ENCODE measurements at places on chromosomes 12 and 14. TPM values are rescaled to one million over a fixed set of nuclear protein-coding genes. Genes with fewer than 3 reads are reported as not detected.

DNA sequence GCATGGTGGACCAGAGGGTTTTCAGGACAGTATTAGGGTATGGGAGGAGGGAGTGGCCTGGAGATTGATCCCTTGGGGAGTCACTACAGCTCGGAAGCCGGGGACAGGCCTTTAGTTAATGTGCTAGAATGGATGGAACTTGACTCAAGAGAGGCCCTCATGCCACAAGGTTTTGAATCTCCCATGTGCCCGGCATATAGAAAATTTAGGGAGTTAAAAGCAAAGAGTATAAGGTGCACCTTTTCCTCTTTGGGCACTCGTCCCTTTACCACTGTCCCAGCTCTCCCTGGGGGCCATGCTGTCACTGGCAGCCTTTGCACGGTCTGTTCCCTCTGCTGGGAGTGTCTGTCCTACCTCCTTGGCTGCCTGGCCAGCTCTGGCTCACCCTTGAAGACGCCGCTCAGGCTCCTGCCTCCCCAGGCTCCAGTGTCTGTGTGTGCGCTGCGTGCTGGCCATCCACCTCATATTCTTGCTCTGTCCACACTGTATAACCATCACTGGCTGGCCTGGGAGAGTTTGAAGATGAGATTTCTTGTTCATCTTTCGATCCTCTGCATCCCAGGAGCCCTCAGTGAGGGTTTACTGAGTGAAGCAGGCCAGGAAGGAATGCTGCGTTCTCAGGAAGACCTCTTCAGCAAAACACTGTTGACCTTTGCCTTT lies 161.3 kb downstream of the ZFP36L1 start:
- no peaks in the 10 kb centered on the region for H3K27me3 ChIP-seq
- H3K36me3 ChIP-seq = no peaks in the 10 kb centered on the region
- no peak overlapping the region for H3K27ac ChIP-seq

- H3K36me3 ChIP-seq = no peaks in the 10 kb centered on the region
- H3K27me3 ChIP-seq = no peaks in the 10 kb centered on the region
- no peak overlapping the region for H3K4me3 ChIP-seq
- no peaks in the 10 kb centered on the region for H3K4me1 ChIP-seq
- DNase-seq = no peak
- no peak overlapping the region for H3K27ac ChIP-seq
These were observed 477.5 kb downstream of the RAD51B start for GRCh38 chr14:68297039-68297438.

DNA sequence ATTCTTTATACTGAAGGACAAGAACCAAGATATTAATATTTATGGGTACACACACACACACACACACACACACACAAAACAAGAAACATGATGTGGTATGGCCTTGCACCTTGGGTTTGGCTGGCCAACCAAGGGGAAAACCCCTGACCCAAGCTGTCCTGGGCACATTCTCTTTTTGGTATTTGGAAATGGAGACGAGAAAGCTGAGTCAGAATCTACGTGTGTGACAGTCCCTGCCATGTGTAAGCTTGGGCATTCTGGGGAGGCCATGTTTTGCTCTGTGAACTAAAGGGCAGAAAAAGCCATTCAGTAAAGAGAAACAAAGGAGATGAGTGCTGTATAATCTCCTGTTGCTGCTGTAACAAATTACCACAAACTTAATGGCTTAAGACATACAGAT lies 35.6 kb downstream of the PTGER2 start:
- peak overlapping the region; percentile 72 for H3K27ac ChIP-seq
- H3K4me1 ChIP-seq = peaks cover 55% of the 10 kb centered on the region
- H3K27me3 ChIP-seq = no peaks in the 10 kb centered on the region
- H3K4me3 ChIP-seq = no peak overlapping the region
- peak; percentile 14 for DNase-seq
- H3K36me3 ChIP-seq = no peaks in the 10 kb centered on the region

MEG3 gene
- total RNA-seq = 39.1 TPM

DNA sequence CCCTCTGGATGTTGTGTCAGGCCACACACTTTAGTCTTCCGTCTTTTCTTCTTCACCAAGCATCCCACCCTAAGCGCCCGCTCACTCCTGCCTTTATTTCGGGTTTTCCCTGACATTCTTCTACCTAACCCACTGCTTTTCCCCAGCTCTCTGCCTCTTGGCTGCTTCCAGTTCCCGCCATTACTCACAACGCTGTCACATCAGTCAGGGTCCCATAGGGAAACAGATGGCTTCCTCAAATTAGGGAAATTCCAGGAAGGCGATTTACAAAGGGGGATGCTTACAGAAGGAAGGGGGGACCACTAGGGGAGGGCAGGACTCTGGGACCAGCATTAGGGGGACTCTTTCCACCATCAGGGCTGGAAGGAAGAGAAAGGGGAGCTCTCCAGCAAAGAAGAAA lies 9.2 kb upstream of the PPP1R13B start:
- no peak overlapping the region for H3K4me3 ChIP-seq
- H3K4me1 ChIP-seq = no peaks in the 10 kb centered on the region
- no peaks in the 10 kb centered on the region for H3K36me3 ChIP-seq
- H3K27me3 ChIP-seq = no peaks in the 10 kb centered on the region
- H3K27ac ChIP-seq = no peak overlapping the region

DNA sequence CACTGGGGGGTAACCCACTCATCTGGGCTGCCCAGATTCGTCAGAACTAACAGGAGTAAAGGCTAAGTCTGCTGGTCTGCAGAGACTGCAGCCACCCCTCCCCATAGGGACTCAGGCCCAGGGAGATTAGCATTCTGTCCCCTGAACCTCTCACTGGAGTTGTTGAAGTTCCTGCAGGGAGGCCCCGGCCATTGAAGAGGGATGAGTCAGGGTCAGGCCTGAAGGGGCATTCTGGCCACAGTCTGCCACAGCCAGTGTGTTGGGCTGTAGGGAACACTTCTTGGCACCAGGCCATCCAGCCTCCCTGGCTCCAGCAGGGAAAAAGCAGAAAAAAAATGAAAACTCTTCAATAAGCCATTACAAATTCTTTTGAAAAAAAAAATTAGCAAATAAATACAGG lies 35.3 kb downstream of the KLRK1 start:
- H3K4me1 ChIP-seq = peaks cover 11% of the 10 kb centered on the region
- H3K27me3 ChIP-seq = no peaks in the 10 kb centered on the region
- peak; percentile 89 for DNase-seq
- H3K4me3 ChIP-seq = no peak overlapping the region
- no peaks in the 10 kb centered on the region for H3K36me3 ChIP-seq

- no peak overlapping the region for H3K4me3 ChIP-seq
- no peak overlapping the region for H3K27ac ChIP-seq
- DNase-seq = no peak
- H3K36me3 ChIP-seq = no peaks in the 10 kb centered on the region
- H3K27me3 ChIP-seq = no peaks in the 10 kb centered on the region
These were observed 170.9 kb upstream of the BMP4 start for GRCh38 chr14:54127526-54127925.

GRCh38 chr12:14928931-14929330 lies 9.4 kb downstream of the ERP27 start:
- no peaks in the 10 kb centered on the region for H3K36me3 ChIP-seq
- peaks cover 19% of the 10 kb centered on the region for H3K4me1 ChIP-seq
- H3K4me3 ChIP-seq = no peak overlapping the region
- no peak overlapping the region for H3K27ac ChIP-seq
- no peaks in the 10 kb centered on the region for H3K27me3 ChIP-seq

- no peaks in the 10 kb centered on the region for H3K36me3 ChIP-seq
- no peak overlapping the region for H3K4me3 ChIP-seq
- peaks cover 53% of the 10 kb centered on the region for H3K27me3 ChIP-seq
- DNase-seq = no peak
- H3K27ac ChIP-seq = no peak overlapping the region
These were observed 2.3 kb downstream of the TTC9 start for GRCh38 chr14:70643967-70644366.

GRCh38 chr14:40955131-40955505 lies 651.6 kb upstream of the LRFN5 start:
- no peaks in the 10 kb centered on the region for H3K36me3 ChIP-seq
- no peaks in the 10 kb centered on the region for H3K27me3 ChIP-seq
- no peak overlapping the region for H3K27ac ChIP-seq
- DNase-seq = no peak
- no peak overlapping the region for H3K4me3 ChIP-seq
- no peaks in the 10 kb centered on the region for H3K4me1 ChIP-seq

- no peaks in the 10 kb centered on the region for H3K36me3 ChIP-seq
- peak overlapping the region; percentile 80 for H3K27ac ChIP-seq
- H3K4me1 ChIP-seq = peaks cover 97% of the 10 kb centered on the region
- H3K27me3 ChIP-seq = no peaks in the 10 kb centered on the region
- peak; percentile 82 for DNase-seq
These were observed 125.3 kb upstream of the HIF1A start for GRCh38 chr14:61569812-61570548.

MYH6 gene
- total RNA-seq = not detected

SYCP3 gene
- not detected for total RNA-seq

DNA sequence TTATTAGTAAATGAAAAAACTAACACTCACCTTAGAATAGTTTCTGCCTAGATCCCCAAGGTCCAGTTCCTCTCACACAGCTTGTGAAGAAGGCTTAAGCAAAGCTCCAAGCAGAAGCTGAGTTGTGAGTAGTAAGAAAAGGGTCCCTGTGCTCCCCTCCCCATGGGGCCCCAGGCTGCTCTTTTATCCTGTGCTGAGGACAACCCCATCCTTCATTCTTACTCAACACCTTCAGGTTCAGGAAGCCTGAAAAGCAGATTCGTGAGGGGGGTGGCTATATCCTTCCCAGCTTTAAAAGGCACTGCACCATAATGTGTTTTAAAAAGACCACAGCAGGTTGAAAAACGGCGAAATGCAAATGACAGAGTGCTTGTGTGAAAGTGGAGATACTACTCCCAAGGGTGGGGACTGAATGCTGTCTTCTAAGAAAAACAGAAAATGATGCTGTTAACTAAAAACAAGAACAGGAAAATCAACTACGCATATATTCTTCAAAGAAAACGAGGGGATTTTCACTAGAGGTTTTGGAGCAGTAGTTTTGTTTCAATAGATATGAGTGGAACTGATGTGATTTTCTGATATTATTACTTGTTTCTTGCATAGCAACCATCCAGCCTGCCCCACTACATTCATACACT lies 182.7 kb downstream of the KTN1 start:
- no peak overlapping the region for H3K27ac ChIP-seq
- H3K36me3 ChIP-seq = no peaks in the 10 kb centered on the region
- H3K4me1 ChIP-seq = no peaks in the 10 kb centered on the region
- H3K27me3 ChIP-seq = 0 out of 2 replicates have a peak, but pooled peaks cover 3% of the 10 kb centered on the region
- H3K4me3 ChIP-seq = no peak overlapping the region

RPL6 gene
- total RNA-seq = 1,297 TPM

DNA sequence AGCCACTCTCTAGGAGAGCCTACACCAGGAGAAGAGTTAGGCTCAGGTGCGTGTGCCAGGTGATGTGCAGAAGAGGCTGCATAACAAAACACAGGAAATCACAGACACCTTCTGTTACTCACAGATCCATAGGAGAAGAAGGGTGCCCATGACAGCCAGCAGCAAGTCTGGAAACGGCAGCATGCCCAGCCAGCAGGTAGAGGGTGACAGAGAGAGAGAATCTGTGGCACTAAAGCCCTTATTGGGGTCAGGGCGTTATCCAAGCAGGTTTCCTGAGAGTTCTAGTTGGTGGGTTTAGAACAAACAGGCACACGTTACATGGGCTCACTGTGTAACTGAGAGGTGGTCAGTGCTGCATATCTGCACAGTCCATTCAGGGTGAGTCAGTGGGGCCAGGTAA lies 14.9 kb upstream of the SLC8A3 start:
- no peaks in the 10 kb centered on the region for H3K4me1 ChIP-seq
- no peaks in the 10 kb centered on the region for H3K27me3 ChIP-seq
- H3K4me3 ChIP-seq = no peak overlapping the region

GRCh38 chr12:23472329-23472971 lies 477.0 kb downstream of the SOX5 start:
- no peak overlapping the region for H3K4me3 ChIP-seq
- H3K36me3 ChIP-seq = no peaks in the 10 kb centered on the region
- no peaks in the 10 kb centered on the region for H3K27me3 ChIP-seq
- no peak overlapping the region for H3K27ac ChIP-seq

GPRC5D gene
- total RNA-seq = not detected

GRCh38 chr12:6285063-6285477 lies 25.4 kb upstream of the PLEKHG6 start:
- DNase-seq = peak; percentile 76
- H3K4me3 ChIP-seq = no peak overlapping the region
- H3K27me3 ChIP-seq = no peaks in the 10 kb centered on the region
- H3K4me1 ChIP-seq = peaks cover 44% of the 10 kb centered on the region

DNA sequence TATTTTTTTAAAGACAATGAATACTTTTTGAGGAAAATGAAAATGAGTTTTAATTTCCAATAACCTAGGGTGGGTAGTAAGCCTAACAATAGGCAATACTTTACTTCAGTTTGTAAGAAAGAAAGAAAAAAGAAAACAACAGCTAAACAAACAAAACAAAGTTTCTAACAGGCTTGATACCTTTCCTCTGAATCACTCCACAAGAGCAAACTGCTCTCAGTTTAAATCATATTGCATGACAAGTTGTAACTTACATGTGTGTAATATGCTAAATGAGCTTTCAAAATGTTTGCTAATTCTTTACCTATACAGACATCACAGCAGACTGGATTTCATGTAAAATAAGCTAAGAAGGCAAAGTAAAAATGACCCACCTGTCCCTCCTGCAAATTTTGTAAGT lies 6.7 kb upstream of the LMO3 start:
- no peak overlapping the region for H3K4me3 ChIP-seq
- H3K36me3 ChIP-seq = no peaks in the 10 kb centered on the region
- no peak for DNase-seq

TGM1 gene
- total RNA-seq = not detected
